ENCODE measurements at places on chromosomes 12 and 14.

GRCh38 chr12:3529281-3529680, 38.3 kb downstream of the PRMT8 start:
- DNase-seq = no peak

DNA sequence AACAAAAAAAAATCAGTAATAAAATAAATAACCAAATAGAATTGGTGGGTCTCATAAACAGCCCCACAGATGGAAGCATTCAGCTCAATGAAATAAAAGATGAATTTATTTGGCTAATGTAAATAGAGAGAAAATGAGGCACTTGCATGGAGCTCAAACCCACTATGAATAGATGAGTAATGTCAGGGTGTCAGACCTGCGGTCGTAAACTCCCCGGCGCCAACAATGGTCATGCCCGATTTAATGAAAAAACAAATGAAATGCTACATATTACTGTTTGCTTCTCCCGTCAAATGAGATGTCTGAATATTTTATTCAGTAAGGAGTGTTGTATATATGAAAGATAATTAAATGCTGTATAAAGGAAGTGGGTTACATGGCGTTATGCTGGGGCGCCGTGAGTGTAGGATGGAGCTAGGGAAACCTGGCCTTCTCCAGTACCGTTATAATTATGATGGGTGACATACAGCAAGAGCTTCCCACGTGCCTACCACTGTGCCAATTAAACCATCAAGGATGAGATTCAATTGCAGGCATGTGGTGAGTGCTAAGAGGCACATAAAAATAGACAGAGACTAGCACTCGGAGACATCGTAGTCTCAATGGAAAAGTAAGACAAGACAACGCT, 648.1 kb downstream of the BCL11B start:
- DNase-seq = no peak

DNA sequence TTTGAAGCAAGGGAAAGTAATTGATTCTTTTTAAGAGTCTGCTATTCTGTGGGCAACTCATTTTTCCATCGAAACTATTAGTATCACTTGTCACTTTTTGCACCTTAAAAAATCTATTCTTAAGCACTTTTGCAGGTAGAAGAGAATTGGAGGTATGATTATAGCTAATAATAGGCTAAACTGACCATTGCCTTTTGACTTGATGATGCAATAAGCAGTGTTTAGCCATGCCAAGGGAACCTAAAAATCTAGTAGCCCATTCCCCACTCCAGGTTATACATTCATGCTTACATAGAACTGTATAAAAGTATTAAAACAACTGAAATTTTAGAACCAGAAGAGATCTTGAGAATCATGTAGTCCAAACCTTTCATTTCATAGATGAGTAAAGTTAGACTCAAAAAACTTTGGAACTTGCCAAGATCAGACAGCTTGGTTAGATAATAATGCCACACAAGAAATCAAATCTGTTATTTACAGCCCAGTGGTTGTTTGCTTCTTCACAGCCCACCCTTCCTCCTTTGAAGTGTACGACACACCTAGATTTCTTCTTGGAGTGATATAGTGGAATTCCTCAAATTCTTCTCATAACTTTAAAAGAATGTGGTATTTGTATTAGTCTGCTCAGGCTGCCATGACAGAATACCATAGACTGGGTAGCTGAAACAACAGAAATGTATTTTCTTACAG, 21.7 kb upstream of the GARIN2 start:
- no peak for DNase-seq

DNA sequence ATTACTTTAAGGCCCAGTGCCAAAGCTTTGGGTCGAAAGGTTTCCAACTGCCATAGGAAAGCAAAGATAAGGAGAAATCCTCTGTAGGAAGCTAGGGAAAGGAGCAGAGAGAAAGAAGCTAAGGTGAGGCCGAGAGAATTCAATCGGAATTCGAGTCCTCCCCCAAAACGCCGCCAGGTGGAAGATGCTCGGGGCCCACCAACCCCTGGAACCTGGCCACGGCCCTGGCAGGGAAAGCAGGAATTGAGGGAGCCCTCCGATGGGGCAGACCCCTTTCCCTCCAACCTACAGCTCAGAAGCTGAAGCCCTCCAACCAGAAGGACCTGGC, 498 bp downstream of the GMFB start:
- DNase-seq = no peak

- no peak for DNase-seq
These were observed 163.8 kb upstream of the CCDC198 start for GRCh38 chr14:57657487-57657886.

DNA sequence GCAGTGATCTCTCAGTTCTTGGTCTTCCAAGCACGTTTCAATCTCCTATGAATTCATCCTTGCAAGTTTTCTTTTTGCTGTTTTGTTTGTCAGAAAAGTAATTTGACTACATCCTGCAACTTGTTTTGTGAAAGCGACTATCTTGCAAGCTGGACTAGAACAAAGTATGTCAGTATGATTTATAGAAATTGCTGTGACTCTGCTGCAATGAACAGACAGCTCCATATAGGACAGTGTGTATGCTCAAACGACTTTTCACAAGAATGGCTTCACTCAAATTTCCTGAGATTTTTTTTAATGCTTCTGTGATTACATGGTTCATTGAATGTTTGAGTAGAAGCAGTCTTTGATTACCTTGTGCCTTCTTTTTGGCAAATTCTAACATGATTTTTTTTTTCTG, 123.5 kb upstream of the TRHDE start:
- DNase-seq = no peak

DNA sequence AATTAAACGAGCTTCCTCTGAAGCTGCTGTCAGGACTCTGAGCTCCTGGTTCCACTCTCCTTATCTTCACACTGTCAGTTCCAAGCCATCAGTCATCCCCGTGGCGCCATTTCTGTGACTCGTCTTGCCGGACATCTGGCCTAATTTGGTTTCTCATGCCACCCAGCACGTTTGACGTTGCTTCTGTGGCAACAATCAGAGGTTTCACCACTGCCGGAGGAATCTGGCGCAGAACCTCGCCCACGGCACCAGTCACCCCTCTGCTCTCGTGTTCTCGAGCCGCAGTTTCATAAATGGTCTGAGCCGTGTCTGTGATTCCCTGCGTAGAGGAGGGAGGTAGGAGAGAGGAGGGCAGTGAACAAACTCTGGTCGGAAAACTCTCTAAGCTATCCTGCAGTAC, 29.7 kb downstream of the BDKRB1 start:
- DNase-seq = peak; percentile 27

DNA sequence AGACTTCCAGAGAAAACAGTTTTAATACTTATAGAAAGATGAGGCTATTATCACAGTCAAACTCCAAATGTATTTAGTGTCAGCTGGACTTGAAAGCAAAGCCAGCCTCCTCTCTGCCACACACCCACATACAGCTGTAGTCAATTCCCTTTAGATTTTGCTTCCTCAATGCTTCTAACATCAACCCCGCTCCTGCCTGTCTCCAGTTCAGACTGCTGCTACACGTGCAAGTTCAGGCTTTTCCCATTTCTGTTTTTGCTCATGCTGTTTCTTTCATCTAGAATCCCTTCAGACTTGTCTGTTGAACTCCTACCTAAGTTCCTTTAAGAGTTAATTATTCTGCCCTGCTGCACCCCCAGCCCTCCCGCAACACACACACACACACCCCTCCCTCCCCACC, 380.0 kb downstream of the KCNH5 start:
- no peak for DNase-seq

DNA sequence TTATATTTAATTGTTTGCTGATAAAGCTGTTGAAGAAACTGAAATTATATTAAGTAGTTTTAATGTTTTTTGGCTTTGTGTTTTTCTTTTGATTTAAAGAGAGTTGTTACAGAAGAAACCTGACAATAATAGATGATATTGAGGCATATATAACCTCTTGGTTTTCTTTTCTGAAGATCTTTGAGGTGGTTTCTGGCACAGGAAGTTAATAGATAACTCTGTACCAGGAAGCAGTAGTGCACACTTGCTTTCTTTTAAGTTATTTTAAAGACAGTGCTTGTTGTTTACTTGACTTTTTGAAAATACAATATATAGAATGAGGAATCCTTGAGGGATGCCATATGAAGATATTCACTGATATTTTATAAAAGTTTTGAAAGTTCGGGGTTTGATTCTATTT, 209.0 kb upstream of the FBXO33 start:
- no peak for DNase-seq
